ENCODE measurements at places on chromosomes 4 and X.
A peak's percentile ranks its signal among the peaks of the same experiment; 100 is the strongest.

DNA sequence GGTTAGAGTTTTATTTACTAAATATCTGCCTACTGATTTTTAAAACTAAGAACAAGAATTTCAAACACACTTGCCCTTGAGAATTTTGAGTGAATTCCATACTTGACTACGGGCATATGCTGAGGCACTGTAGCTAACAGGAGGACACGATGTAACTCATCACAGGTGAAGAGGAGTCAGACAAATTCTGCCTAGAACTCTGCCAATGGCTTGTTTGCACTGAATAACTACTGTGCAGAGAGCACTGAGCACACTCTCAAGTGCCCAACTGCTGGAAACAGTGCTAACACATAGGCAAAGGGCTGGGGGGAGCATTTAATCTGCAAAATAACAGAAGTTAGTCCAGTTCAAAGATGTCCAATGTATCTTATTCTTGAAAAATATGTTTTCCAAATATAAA, 104.4 kb downstream of the WDFY3 start:
- no peak for DNase-seq

- DNase-seq: no peak
These were observed 47.3 kb downstream of the SEPSECS start for GRCh38 chr4:25112995-25113380.

DNA sequence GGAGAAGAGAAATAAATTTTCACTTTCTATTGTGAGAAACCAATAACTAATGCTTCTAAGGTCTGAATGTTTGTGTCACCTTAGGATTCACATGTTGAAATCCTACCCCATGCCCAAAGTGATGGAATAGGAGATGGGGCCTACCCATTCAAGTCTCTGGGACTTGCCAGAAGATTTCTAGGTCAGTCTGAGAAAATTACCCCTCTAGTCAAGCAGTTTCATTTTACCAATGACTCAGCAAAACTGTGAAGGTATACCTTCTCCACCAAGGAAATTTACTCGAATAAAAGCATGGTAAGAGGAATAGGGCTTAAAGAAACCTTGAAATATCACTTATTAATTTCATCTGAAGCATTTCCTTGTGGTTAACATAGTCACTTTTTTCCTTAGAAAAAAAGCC, 23.5 kb upstream of the PAPSS1 start:
- DNase-seq: no peak

GRCh38 chrX:56804867-56805266, 75.8 kb downstream of the NBDY start:
- DNase-seq: no peak

DNA sequence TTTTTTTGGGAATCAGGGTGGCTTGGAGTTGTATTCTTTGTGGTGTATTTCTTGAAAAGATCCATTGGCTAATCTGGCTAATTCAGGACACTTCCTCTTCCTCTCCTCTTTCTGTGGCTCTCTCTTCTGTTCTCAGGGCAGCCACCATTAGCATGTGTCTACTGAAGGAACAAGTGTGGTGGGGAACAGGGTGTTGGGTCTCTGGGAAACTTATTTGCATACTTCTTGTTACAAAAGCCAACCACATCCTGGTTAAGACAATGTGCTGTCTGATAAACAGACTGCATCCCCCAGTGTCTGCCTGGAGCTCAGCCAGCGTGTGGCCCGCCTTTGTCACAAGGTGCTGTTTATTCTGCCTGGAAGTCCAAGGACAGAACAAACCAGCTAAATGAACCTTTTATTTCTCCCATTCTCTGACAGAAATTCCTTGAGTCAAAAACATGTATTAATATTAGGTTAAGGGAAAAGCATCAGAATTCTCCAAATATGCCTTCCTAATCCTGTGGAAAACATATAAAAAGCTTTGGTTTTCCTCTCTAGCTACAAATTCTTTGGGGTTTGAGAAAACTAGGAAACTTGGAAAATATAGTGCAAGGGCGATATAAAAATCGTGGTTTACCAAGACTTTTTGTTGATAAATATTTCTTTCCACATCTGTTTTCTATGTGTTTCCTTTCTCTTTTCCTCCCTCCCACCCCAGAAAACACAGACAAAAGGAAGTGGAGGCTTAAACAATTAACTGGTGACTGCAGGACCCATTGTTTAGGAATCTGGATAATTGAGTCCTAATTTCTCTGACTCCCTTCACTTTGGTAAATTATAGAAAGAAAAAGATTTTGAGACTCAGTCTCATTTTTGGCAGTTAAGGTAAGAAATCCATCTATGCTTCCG, 203.6 kb downstream of the SPRY1 start:
- DNase-seq: peak; percentile 10

Data from ELR (cell line).